ENCODE measurements at places on chromosomes 13 and 19.

- no peak for DNase-seq
Measured at GRCh38 chr13:46010148-46010547, 42.4 kb downstream of the ZC3H13 start.

DNA sequence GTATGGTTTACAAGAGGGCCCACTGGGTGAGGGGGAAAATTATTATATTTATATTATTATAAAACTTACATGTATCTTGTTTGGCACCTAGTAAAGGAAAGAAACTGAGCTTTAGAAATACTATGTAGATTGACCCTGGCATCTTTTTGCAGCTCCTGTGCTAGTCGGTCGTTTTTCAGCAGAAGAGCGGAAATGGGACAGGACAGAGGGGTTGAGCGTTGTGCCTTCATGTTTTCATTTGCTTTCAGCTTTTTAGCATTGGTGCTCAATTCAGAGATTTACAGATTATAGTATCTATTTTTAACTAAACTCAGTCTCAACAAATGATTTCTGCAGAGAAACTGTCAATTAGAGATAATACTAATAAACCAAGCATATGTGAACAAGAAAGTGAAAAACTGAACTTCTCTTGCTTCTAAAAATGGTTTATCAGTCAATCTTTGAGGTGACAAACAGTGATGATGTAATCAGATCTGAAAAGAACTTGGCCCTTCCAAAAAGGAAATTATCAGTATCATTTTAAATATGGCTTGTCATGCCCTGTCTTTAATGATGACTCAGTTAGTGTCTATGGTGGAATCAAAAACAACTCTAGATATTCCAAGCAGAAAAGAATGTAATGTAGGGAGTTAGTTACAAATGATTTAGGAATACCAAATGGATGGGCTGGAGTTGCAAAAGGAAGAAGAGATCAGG, 56.9 kb upstream of the KCTD4 start:
- no peak for DNase-seq

- DNase-seq, result no peak
Measured at GRCh38 chr13:23146811-23147625, 33.8 kb upstream of the SGCG start.

GRCh38 chr19:7799640-7800355, 30.2 kb upstream of the EVI5L start:
- DNase-seq, result peak; percentile 67
